ENCODE measurements at places on chromosomes 13 and 19.

DNA sequence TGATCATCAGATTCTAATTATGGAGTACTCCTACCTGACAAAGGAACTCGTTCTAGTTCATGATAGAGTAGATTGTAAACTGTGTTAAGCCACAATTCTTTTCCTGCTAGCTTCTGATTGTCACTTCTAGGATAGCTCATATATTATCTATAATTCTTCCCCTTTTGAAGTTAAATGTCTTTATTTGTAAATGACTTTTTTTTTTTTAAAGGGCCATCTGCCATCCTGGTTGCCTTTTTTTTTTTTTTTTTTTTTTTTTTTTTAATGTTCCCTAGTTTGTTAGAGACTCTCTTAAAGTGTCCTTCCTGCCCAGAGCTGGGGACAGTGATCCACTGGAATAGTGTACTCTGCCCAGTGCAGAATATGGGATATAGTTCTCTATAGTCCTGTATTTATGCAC, 4.3 kb downstream of the CHAMP1 start:
- no peak for DNase-seq

- no peak for DNase-seq
Observed at GRCh38 chr13:53092931-53093330, 64.3 kb downstream of the OLFM4 start.

- DNase-seq: no peak
Observed at GRCh38 chr13:27425158-27425917, 919 bp downstream of the GTF3A start.

DNA sequence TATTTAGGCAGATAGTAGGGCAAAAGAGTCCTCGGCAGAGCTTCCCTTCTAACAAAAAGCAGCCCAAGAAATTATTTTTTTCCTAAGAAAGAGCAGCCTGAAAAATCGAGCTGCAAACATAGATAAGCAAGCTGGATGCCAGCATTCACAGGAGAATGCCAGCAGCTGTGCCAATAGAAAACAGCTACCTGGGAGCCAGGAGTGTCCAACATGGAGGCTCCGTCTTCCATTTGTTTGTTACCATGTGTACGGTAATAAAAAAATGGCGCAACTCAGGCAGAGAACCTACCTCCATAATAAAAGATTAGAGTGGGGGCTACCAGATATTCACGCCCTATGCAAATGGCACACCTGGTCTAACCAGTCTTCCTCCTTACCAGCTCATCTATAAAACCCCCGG, 77.6 kb upstream of the IPO5 start:
- no peak for DNase-seq

DNA sequence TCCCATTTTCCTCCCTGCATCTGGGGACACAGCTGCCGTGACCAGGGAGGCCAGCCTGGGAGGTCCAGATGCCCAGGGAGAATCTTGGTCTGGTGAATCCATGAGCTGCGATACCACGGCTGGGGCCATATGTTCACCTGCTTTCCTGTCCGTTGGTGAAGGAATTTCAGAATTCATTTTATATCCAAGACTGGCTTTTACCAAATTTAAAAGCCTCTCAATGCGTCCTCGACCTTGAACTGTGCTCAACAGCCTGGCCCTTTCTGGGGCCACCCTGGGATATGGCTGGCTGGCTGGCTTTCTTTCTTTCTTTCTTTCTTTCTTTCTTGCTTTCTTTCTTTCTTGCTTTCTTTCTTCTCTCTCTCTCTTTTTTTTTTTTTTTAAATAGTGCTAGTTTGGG, 22.2 kb upstream of the GDF15 start:
- no peak for DNase-seq

DNA sequence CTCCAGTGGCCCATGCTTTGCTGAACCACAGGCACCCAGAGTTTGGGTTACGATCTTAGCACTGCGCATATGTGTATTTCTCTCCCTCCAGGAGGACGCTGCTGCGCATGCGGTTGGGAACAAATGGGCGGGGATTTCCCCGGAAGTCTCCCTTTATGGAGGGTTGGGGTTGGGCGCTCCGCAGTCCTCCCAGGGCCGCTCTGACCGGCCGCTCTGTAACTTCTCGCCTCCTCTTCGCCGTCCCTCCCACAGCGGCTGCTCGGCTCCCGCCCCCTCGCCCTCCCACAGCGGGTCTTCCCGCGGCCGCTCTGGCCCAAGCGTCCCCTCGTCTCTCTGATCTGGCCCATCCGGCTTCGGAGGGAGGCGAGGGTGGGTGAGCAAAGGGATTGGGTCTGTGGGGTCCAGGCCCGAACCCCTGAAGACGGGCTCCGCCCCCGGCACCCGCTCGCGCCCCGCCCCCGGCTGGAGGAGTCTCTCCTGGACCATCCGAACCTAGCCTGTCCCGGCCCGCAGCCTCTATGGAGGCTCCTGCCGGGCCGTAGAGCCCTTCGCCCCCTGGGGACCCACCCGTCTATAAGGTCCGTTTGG, at the start of gene MEGF8:
TSS of gene MEGF8 (plus strand) at position 328 of the 588 bp plus-strand sequence. CDS start 609 bp downstream, outside the sequence.
- peak; percentile 94 for DNase-seq

- DNase-seq: no peak
Observed at GRCh38 chr13:26698392-26699196, 62.0 kb downstream of the GPR12 start.

- DNase-seq: no peak
Observed at GRCh38 chr13:46982856-46983582, 86.2 kb upstream of the HTR2A start.

DNA sequence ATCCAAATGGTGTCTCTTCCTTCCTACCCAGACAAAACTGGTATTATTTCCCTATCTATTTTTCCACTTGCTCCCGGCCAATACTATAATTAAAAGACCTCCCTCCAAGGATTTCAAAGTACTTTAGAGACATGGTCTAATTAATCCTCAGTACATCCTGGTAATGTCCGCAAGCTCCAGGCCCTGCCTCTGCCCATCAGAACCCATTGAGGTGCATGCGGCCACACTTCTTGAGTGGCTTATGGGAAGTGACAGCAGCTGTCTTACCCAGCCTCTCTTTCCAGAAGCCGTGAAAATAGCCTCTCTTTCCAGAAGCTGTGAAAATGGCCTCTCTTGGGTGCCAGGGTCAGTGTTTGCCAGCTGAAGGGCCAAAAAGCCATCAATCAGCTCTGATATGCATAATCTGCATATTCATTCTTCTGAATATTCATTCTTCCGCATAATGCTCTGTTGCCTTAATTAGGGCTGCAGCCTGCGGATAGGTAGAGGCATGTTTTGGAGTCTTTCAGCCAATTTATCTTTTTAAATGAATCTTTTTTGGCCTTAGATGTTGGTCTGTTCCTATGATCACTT, 148.4 kb upstream of the TMTC4 start:
- no peak for DNase-seq

DNA sequence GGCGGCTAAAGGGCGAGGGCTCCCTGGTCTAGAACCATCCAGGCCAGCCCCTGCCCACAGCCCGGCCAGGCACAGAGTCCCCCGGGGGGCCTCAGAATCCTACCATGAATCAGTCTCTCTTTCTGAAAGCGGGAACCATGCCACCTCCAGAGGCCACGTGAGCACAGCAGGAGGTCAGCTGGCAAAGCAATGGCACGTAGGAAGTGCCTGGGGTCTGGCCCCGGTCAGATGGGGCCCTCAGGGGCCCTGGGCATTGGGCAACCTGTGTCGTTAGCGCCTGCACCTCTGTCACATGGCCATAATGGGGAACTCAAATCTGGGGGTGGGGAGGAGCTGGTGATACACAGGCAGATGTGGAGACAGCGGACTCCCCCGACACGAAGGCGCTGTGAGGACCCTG, 8.8 kb downstream of the MFSD12 start:
- DNase-seq: no peak

- DNase-seq: no peak
Observed at GRCh38 chr13:112468069-112468468, 91.9 kb downstream of the SPACA7 start.

DNA sequence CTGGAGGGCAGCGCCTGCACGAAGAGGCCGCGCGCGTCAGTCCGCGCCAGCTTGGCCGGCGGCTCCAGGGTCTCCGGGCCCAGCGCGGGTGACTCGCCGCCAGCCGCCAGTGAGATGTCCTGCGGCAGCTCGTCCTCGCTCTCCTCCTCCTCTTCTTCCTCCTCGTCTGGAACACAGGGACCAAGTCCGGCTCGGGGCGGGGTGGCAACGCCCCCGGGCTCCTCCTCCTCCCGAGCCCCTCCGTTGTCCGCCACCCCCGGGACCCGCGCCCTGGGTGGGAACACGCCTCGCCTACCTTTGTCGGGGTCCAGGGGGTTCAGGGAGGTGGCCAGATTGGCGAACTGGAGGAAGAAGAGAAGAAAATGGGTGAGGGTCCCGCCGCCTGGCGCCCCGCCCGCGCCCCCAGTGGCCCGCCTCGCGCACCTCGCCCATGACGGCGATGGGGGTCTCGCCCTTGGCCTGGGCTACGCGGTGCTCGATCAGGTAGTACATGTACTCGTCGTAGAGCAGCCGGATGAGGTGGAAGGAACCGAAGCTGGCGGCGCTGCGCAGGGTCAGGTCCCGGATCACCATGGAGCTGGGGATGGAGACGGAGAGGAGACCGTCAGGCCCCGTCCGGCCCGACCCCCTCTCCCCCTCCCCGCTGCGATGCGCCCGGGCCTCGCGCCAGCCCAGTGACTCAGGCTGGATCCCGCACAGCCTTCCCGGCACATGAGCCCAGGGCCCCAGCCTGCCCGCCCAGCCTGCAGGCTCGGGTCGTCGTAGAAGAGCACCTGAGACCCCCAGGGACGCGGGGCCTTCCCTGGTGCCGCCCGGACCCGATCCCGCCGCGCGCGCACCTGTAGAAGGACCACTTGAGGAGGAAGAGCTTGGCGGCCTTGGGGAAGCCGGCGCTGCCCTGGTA, 10.6 kb downstream of the DCAF15 start:
- DNase-seq: no peak

DNA sequence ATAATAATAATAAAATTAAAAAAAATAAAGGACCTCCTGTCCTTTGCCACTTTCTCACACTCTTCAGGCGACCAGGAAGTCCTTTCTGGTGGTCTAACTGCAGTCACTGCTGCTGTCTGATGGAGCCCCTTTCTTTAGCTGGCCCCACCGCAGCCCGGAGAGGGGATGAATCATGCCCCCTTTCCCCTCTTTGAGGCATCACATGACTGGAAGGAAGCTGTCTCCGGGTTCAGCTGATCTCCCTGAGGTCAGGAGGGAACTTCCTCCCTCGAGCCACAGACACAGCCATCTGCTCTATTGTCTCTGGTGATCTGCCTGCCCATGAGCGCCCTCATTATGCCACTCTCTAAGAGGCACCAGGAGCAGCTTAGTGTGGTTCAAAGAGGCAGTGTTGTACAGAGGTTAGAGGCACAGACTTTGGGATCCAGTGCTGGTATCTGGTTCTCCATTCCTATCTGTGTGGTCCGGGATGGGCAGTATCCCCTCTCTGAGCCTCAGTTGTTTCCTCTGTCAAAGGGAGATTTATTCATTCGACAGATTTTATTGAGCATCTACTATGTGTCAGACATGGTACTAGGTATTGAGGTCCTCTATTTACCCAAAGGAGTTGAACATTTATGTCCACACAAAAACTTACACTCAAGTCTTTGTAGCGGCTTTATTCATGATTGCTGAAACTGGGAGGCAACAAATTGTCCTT, 30.0 kb downstream of the VAV1 start:
- peak; percentile 45 for DNase-seq

DNA sequence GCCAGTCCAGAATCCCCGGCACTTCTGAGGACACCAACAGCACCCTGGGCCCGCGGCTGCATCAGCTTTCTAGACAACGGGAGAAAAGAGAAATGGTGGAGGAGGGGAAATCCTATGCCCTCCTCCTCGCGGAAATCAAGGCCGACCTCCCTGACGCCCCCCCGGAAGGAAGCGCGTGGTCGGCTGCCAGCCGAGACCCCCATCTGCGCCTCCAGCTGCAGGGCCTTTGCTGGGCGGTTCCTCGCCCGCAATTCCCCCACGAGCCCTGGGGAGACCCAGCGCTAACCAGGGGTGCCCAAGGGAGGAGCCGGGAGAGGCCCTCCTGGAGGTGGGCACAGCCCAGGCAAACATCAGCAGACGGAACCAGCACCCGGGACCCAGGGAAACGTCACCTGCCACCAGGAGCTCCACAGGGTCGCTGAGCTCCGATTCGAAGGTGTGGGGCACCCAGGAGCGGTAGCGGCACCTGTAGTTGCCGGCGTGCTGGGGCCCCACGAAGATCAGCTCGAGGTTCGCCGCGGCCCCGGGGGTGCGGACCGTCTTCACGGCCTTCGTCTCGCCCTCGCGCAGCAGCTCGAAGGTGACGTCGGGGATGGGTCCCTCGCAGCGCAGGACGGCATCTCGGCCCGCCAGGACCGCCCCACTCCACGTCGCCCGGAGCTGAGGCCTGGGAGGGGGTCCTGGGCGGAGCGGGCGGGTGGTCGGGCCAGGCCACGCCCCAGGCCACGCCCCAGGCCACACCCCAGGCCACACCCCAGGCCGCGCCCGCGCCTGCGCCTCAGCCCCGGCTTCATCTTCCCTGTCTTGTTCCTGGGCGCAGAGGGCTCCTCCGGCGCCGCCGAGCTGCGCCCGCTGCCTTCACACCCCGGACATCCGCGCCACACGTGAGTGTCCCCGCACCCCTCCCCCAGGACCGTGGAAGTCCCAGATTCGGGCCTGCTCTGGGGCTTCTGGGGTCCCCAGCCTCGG, 6.0 kb downstream of the A1BG start:
- DNase-seq: peak; percentile 47

- no peak for DNase-seq
Observed at GRCh38 chr13:38564256-38565150, 122.4 kb upstream of the FREM2 start.

DNA sequence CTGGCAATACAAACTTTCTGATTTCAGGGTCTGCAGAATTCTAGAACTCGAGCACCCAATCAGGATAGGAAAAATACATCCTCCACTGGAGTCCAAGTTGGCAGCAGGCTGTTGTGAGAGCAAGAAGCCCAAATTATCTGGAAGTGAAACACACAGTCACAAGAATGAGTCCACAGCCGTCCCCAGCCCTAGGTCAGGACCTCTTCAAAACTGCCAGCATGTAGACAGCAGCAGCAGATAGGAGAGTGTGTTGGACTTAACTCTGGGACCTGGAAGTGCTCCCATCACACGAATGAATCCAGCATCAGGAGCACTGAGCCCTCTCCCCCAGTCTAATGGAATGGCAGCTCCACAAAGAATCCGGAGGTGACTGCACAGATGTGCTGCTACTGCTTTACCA, 420.7 kb downstream of the OXGR1 start:
- no peak for DNase-seq

DNA sequence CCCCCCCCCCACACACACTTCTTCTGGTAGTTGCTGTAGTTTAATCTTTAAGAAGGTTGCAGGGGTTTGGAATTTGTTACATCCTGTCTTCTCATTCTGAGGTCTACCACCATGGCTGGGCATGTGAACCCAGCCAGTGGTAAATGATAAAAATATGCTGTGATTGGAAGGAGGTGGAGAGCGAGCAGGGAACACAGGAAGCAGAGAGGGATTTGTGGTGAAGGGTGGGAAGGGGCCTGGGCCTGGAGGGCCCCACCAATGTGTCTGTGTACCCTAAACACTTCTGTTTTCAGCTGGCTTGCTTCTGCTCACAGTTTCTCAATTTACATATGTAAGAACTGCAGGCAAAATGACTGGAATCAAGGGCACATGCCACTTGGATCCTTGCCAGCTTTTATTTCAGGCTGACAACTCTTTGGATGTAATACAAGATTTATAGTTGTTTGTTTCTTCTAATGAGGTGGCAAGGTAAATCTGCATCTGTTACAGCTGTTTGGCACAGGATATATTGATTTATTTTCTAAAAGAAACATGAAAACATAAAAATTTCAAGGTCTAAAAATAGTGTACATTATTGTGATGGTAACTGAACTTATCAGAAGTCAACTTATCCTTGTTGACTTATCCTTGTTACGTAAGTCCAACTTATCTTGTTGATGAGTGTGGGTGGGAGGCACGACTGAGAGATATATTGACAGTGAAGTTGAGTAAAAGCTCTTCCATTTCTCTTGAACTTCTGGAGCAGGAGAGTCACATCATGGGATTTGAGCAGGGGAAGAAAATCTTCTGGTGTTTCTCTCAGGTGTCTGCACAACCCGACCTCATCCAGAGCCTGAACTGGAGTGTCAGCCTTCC, 313.2 kb downstream of the SHISA2 start:
- no peak for DNase-seq

Measured in T-helper 1 cell (primary cell).